ENCODE measurements at places on chromosomes 7 and 10. TPM values are rescaled to one million over a fixed set of nuclear protein-coding genes. Genes with fewer than 3 reads are reported as not detected.

- DNase-seq = no peak
These were observed 7.5 kb upstream of the SH2D4B start for GRCh38 chr10:80530251-80530650.

DNA sequence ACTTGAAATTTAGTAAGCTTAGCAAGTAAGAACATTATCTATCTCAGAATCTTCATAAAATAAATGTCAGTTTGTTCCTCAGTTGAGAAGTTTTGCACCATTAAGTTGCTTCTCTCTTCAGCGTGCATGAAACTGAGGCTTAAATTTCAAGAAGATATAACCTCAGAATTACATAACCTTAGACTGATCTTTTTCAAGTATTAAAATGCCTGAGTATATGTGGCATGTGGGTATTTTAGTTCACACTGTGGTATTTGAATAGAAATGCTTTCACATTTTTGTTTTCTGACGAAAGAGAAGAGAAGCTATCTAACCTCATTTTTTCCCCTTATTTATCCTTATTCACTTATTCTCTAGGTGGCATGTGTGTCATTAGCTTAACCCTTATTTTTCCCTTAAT, 104.1 kb downstream of the PHF14 start:
- DNase-seq = no peak

DNA sequence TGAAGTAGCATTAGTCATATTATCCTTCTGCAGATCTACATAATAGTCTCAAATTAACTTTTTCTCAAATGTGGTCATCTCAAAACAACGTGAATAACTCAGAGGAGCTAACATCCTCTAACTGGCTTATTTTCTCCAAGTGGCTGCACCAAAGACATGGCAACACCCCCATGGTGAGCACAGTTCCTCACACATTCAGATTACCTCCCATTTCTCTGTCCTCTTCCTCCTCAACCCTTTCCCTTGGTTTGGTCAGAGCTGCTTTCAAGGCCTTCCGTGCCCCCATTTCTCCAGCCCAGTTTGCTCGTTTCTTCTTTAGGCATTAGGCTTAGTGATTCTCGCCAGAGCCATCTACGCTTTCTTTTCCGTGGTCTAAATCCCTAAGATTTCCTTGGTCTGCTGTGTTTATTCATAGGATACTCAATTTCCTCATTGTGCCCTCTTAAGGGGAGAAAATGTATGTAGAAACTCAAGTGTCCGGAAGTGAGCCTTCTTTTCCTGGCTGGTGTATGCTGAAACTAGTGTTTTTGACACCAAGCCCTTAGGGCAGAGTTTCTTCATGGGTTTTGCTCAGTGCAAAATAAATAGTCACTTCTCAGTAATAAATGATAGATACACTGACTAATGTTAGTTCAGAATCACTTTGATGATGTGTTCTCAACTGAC, 2.6 kb downstream of the MET start:
- DNase-seq = no peak

- no peak for DNase-seq
These were observed 92.7 kb upstream of the AKR1E2 start for GRCh38 chr10:4733150-4733842.

The PDK4 gene
- 17.4 TPM for polyA plus RNA-seq

The NEURL1 gene
- polyA plus RNA-seq = 1.6 TPM

DNA sequence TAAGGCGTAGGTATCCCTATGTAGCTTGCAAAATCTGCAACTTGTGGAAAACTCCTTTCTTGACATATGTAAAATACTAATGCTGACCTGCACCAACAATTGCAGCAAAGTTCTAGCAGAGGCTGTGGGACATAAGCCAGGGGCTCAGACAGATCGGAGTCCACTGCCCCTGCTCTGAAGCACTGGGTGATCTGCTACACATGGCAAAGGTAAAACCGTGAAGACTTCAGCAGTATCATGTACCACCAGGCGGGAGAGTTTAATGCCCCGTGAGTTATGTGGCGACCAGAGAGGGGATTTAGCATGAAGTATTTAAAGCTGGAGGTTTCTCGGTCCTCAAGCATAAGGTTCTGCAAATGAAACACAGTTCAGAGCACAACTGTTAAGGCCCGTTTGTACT, 76.4 kb downstream of the ABCC2 start:
- DNase-seq = no peak

DNA sequence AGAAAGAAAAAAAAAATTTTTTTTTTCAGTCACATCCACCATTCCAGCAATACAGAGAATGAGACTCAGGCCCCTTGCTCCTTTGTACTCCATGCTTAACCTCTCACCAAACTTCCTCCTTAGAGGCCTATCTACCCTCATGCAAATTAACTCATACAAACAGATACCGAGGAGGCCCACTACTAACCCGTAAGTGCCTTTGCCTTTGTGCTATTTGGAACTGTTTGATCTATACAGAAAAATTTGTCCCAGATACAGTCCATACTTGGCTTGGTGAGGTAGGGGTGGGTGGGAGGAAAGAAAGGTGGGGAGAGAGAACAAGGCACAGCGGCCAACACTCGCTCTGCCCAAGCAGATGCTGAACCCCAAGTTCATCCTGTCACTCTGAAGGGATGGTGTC, 87.8 kb upstream of the DUSP5 start:
- no peak for DNase-seq

DNA sequence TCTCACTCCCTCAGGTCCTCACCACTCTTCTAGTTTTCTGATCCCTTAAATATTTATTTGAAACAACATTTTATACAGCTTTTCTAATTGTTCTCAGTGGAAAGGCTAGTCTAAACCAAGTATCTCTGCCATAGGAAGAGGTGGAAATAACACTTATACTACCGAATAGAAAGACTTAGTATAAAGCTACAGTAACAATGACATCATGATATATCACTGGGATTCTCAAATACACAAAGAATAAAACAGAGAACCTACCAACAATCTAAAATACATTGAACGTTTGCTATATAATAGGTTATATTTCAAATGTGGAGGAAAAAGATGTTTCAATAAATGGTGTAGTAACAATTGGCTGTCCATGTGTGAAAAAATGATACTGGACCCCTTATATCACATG, 142.9 kb downstream of the KMT2C start:
- no peak for DNase-seq

The MRPS24 gene
- 64.6 TPM for polyA plus RNA-seq

The PTPRZ1 gene
- polyA plus RNA-seq = 3.5 TPM

DNA sequence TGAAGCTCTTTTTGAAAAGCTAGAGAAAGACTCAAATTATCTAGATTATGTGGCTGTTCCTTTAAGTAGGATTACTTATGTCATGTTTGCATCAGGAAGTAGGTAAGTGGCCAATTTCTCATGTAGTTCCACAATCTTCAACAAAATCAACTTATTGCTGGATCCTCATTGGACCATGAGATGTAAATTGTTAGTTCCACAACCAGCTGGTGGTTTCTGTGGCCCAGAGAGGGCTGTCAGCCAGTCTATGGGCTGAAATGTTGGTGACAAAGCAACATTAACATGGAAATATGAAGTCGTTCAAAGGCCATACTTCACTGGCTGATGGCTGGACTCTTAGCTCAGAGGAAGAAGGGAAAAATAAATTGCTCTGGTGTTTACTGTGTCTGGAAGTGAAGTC, 157.9 kb downstream of the PLXDC2 start:
- DNase-seq = no peak

GRCh38 chr10:42973411-42973810, 103.5 kb upstream of the RET start:
- DNase-seq = no peak

- no peak for DNase-seq
These were observed 45.1 kb upstream of the ADAM12 start for GRCh38 chr10:126433351-126433750.

DNA sequence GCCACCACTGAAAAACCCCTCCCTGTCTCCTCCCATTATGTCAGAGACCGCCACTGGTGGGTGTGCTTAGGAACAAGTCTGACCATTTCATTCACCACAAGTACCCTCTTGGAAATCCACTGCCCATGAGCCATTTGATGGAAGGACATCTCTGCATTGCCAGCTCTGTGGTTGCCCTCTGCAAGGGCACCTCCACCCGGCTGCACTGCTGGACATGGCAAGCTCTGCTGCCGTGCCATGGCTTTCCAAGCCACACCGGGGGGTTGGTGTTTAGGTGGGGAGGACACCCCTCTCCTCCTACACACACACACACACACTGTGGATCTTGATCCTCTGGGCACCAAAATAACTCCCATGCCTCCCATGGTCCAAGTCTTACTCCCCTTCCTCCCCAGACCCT, 5.2 kb upstream of the PLXNA4 start:
- no peak for DNase-seq

- no peak for DNase-seq
These were observed 35.7 kb downstream of the AGK start for GRCh38 chr7:141586878-141587277.

DNA sequence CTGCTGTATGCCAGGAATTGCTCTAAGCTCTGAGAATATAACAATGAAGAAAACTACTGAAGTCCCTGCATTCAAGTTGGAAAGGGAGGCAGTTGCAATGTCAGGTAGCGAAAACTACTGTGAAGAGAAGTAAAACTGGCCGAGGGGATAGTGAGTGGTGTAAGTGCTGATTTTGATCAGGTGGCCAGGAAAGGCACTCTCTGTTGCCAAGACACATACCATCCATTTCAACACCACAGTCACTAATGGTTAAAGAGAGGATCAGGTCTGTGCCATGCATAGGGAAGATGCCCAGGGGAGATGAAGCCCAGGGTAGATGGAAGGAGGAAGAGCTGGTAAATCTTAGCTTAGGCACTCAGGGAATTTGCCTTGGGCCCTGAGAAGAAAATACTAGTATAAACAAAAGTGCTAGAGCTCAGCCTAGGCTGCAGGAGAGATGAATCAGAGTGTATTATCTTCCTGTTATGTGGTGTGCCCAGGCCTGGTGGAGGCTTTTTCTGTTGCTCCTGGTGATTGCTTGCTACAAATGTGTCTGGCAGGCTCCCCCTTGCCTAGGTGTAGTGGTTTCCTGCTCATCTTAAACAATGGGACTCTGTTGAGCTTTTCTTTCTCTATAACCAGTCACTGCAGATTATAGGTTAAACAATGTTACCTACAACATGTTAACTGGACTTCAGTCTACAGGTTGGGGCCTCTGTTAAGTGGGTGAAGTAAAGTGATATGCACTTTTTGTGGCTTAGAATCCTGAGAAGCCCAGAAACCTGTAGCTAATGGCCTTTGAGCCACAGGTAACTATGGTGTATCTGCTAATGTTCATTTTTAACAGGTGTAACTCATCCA, 125.5 kb downstream of the LRRC4 start:
- no peak for DNase-seq

- DNase-seq = peak; percentile 77
These were observed 41.5 kb downstream of the ASB4 start for GRCh38 chr7:95527033-95527775.

DNA sequence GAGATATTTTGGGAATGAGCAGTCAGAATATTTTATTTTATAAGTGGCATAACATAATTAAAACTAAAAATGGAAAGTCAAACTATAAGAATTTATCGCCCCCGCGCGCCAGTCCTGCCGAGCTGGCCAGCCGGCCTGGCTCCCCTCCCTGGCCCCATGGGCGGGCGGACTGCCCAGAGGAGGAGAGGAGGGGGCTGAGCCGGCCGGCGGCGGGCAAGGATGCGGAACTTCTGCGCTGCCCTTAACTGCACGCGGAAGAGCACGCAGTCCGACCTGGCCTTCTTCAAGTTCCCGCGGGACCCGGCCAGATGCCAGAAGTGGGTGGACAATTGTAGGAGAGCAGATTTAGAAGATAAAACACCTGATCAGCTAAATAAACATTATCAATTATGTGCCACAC, 96.8 kb downstream of the DKK1 start:
- DNase-seq = no peak

The AOAH gene
- 1.7 TPM for polyA plus RNA-seq

DNA sequence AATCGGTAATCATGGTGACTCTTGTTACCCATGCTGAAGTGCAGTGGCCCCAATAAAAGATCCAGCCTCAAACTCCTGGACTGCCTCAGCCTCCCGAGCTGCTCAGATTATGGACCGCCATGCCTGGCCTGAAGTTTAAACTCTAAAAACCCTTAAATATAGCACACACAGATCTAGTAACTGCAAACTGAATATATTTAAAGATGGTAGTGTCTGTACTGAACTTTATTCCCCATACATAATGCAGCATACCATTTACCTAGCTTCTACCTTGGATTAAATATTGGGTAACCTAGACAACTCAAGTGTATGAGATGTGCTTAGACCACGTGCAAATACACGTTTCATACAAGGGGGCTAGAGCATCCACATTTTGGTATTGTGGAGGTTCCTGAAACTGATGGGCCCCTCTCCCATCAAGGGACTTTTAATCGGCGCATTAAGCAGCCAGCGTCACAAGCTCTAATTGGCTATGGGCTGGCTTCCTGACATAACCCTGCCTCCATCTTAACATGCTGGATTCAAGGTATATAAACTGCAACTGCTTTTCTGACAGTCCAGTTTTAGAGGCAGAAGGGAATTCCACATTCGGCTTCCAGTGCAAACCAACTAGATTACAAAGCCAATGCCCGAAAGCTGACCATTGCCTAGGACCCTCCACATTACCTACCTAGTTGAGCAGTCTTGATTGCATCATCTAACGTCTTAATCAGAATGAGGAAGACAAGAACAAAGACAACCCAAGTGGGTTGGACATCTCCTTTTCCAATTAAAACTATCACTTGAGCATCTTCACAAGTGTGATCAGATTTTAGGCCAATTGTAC, 13.0 kb downstream of the HNRNPA2B1 start:
- no peak for DNase-seq

DNA sequence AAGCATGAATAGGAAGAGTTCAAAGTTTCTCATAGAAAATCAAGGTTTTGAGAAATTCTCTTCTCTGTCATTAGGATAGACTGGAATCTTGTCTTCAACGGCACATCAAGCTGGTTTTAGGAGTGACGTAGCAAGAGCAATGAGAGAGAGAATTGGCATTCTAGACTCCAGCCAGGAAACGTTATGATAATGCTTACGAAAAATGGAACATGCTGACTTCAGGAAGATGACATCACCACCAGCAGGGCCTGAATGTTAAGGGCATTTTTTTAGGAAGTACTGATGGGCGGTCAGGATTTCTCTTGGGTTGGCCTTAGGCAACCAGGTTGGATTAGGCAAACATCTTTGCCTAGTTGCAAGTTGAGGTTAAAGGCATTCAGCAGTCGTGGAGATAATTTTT, 213.2 kb upstream of the CTBP2 start:
- no peak for DNase-seq

DNA sequence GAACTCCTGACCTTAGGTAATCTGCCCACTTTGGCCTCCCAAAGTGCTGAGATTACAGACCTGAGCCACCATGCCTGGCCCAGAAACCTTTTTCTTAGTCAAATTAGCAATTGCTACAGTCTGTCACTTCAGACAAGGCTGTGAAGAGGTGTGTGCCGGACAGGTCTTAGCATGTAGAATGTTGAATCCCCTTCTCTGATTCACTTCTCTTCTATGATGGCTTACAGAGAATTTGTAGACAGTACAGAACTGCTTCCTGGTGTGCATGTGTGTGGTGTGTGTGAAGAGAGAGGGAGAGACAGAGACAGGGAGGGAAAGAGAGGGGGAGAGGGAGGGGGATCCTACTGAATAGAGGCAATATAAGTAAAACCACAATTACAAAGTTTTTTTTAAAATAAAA, 150.4 kb downstream of the PARD3 start:
- DNase-seq = no peak

DNA sequence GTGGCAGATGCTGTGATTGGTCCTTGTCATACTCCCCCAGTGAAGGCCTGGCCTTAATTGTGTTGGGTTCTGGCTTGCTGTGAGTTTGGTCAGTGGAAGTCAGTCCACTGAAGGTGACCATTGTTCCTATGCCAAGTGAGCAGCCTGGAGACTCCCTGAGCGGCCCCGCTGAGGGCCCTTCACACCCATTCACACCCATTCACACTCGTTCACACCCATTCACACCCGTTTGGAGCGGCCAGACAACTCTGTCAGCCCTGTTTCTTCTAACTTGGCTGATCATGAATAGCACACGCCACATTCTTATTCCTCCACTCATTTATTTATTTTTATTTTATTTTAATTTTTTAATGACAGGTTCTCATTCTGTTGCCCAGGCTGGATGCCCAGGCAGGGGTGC, 61.5 kb downstream of the C10orf120 start:
- no peak for DNase-seq
